ENCODE measurements at places on chromosomes 1 and 21. TPM values are rescaled to one million over a fixed set of nuclear protein-coding genes. Genes with fewer than 3 reads are reported as not detected.

DNA sequence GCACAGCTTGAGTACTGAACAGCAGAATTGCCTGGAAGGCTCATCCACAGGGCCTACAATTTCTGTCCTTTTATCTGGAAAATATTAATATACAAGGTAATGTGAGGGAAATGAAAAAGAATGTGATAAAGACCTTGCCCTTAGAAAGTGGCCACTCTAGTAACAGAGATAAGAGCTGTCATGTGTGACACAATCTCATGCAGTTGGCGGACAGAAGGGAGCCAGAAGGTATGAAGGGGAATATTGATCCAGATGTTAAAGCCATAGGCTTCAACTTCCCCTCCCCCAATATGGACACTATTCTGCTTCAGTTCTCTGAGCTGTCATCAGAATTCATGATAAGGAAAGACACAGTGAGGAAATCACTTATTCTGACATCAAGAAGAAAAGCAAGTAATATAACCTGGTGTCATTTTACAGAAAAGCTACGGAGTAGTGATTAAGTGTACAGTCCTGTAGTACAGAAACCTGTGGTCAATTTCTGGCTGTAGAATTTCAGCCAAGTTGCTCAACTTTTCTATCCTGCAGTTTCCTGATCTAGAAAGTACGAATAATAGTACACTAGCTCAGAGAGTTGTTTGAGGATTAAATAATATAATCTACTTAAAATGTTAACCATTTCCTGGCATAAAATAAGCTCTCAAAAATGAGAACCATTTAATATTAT lies 572.1 kb downstream of the DPYD start:
- peaks cover 15% of the 10 kb centered on the region for H3K4me1 ChIP-seq
- peak overlapping the region; percentile 3 for H3K27ac ChIP-seq
- DNase-seq, result no peak
- H3K36me3 ChIP-seq, result no peaks in the 10 kb centered on the region

DNA sequence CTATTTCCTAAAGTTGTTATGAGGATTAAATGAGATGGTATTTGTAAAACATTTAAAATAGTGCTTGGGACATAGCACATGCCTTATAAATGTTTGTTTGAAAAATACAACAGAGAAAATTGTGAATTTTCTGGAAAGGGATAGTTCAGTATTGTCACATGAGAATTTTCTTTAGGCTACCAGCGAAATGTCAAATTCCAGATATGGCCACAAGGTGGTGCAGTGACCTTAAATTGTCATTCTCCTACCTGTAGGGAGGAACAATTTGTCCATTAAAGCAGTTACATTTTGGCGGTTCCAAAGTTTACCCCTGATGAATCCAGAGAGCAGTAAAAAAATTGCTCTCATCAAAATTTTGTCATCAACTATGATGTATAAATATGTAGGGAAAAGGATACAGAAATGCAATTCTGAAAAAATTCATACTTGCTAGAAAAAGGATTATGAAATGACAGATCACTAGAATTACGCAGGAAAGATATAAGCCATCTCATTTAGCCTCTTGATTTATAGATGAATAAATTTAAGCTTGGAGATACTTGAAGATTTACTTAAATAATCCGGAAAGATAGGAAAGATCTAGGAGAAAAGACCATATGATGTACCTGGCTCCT lies 50.2 kb upstream of the TSHB start:
- no peak overlapping the region for H3K27ac ChIP-seq
- H3K4me3 ChIP-seq, result no peak overlapping the region
- no peaks in the 10 kb centered on the region for H3K27me3 ChIP-seq
- H3K36me3 ChIP-seq, result no peaks in the 10 kb centered on the region

DNA sequence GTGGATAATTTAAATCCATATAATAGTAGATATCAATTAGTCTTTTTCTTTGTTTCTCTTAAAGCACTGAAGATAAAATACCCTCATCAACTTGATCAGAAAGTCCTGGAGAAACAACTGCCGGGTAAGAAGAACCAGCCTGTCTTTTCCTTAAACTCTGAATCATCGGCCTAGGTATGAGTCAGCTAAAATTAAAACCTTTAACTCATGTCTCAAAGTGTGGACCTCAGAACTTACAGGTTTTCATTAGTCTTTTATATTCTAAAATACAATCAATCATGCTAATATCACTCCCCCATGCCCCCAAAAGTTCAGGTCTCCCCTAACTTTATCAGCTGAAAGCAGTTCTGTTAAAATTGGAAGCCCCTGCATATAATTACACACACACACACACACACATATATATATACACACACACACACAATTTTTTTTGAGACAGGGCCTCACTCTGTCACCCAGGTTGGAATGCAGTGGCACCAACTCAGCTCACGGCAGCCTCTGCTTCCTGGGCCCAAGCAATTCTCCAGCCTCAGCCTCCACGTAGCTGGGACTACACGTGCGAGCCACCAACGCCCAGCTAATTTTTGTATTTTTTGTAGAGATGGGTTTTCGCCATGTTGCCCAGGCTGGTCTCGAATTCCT lies 61.3 kb downstream of the B3GALNT2 start:
- DNase-seq, result no peak
- no peaks in the 10 kb centered on the region for H3K4me1 ChIP-seq
- peak overlapping the region; percentile 68 for H3K27ac ChIP-seq

The TTC22 gene
- 2.5 TPM for total RNA-seq
